ENCODE measurements at places on chromosomes 1 and 21.

- no peak for DNase-seq
These were observed 19.2 kb downstream of the S100A7 start for GRCh38 chr1:153441238-153441755.

DNA sequence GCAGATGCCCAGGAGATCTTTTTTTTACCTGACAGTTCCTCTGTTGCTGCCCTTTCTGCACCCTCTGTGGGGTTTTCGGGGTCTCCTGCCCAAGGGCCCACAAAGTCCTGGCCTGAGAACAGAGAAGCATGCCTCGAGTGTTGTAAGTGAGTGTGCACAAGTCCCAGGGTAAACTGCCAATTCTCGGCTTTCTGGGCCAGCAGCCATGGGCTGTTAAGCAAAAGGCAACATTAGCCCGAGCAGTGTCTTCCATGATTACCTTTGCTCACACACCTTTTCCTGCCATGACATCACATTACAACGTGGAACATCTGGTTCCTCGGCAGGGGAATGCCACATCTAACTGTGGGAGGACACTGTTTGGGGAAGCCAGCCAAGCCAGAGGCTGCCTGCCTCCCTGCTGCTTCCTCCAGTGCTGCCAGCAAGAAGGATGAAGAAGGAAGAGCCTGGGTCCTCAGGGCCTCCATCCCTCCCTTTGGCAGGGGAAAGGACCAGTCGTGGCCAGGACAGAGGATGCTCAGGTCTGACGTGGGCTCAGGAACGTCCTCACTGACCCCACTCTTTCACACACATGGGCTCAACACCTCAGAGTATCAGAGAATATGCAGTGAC, 485.9 kb downstream of the OMA1 start:
- DNase-seq: no peak

DNA sequence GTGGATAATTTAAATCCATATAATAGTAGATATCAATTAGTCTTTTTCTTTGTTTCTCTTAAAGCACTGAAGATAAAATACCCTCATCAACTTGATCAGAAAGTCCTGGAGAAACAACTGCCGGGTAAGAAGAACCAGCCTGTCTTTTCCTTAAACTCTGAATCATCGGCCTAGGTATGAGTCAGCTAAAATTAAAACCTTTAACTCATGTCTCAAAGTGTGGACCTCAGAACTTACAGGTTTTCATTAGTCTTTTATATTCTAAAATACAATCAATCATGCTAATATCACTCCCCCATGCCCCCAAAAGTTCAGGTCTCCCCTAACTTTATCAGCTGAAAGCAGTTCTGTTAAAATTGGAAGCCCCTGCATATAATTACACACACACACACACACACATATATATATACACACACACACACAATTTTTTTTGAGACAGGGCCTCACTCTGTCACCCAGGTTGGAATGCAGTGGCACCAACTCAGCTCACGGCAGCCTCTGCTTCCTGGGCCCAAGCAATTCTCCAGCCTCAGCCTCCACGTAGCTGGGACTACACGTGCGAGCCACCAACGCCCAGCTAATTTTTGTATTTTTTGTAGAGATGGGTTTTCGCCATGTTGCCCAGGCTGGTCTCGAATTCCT, 61.3 kb downstream of the B3GALNT2 start:
- peak; percentile 28 for DNase-seq

DNA sequence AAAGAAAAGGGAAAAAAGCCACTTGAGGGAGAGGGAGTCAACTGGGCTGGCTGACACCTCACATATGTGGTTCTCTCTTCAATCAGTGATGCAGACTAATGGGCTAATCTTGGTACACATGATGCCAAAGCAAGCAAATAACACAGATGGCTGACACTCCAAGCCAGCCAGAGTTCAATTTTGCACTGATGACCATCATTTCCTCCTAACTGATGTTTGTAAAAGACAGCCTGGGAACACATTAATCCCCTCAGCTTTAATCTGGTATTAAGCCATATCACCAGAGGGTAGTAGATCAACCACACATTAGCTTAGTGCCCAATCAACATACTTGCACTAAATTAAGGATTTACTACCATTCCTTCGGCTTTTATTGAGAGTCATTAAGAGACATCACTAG, 2.8 kb downstream of the VPS72 start:
- DNase-seq: no peak

DNA sequence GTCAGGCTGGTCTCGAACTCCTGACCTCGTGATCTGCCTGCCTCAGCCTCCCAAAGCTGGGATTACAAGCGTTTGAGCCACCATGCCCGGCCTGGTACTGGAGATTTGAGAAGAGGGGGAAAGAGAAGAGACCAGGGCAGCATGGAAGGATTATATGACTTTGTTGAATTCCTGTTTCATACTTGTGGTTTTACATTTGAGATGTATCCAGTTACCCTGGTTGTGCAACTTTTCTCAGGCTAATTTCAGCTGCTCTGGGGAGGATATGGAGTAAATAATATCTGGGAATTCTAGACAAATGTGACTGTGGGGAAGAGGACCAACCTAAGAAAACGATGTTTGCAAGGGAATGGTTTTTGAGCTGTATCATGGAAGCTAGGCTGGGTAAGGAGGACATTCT, 89.5 kb upstream of the GREM2 start:
- DNase-seq: peak; percentile 81

GRCh38 chr21:26162081-26162480, 8.5 kb downstream of the APP start:
- DNase-seq: no peak

GRCh38 chr1:150168960-150169601, 19.4 kb downstream of the PLEKHO1 start:
- DNase-seq: no peak

DNA sequence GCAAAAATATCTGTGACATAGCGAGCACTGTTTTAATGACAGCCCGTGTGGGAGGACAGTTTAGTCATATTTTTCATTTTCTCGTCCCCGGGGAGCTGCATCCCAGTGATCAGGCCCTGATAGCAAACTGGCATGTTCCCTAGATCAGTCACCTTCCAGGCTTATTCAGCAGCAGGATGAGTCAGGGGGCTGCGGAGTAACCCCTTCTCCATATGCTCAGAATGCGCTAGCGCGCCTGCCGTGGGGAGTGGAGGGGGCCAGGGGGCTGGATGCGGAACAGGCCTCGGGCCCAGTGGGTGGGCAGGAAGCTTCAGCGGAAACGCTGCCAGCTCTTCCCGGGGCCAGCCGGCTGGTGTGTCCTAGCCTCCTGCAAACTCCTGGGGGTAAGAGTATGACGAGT, 94.0 kb downstream of the KCND3 start:
- no peak for DNase-seq

DNA sequence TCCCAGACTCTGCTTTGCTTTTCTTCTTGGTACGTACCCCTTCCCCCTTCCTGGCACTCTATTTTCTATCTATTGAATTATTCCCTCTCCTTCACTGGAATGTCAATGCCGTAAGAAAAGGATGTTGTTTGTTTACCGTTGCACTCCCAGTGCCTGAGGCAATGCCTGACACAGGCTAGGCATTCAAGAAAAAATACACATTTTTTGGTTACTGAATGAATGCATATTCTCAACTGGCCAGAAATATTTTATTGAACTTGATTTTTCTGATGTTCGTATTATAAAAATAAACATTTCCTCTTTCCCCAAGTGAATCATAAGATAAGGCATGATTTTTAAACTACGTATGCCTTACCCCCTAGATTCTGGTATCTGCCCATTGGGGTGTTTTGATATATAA, 41.2 kb downstream of the GNG12 start:
- DNase-seq: no peak

- no peak for DNase-seq
These were observed 9.9 kb upstream of the COG2 start for GRCh38 chr1:230632273-230632873.

GRCh38 chr1:159891275-159892157, 8.4 kb downstream of the CFAP45 start:
- peak; percentile 53 for DNase-seq

DNA sequence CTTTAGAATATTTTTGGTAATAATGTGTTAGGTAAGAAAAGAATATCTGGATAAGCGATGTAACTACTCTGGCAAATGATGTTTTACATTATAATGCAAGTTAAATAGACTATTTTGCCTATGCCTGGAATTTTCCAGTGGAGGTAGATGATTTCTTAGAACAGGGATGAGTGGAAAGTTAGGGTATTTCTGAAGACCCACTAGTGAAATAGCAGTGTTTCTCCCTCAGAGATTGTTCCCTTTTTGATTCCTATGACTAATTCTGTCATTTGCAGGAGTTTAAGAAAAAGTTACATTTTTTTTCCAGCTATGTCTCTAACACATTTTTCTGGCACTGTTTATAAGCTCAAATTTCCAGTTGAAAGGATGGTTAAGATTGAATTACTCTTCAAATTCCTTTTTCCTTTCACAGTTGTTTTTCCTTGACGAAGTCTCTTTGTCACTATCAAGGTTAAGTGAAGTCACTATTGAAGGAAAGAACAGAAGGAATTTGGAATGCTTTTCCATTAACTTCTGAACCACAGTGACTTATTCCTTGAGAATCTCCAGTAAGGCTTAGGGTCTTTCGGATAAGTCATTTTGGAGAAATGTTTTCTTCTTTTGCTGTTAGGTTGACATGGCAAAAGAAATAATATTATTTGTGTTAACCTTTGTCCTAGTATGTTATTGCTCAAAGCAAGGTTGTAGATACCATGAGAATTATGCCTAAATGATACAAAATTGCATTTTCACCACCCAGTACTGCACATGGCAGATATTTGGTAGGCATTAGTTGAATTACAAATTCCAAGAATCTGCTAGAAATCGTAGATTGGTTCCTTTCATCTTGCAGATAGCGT, 42.9 kb upstream of the ZNF326 start:
- DNase-seq: peak; percentile 49

GRCh38 chr1:31593770-31594632, 17.7 kb downstream of the TINAGL1 start:
- no peak for DNase-seq

Measured in fibroblast of skin of left biceps (primary cell).